ENCODE measurements at places on chromosomes 5 and 9.
A peak's percentile ranks its signal among the peaks of the same experiment; 100 is the strongest.

- peak; percentile 12 for DNase-seq
These were observed 225.1 kb downstream of the ADGRV1 start for GRCh38 chr5:90783460-90784333.

DNA sequence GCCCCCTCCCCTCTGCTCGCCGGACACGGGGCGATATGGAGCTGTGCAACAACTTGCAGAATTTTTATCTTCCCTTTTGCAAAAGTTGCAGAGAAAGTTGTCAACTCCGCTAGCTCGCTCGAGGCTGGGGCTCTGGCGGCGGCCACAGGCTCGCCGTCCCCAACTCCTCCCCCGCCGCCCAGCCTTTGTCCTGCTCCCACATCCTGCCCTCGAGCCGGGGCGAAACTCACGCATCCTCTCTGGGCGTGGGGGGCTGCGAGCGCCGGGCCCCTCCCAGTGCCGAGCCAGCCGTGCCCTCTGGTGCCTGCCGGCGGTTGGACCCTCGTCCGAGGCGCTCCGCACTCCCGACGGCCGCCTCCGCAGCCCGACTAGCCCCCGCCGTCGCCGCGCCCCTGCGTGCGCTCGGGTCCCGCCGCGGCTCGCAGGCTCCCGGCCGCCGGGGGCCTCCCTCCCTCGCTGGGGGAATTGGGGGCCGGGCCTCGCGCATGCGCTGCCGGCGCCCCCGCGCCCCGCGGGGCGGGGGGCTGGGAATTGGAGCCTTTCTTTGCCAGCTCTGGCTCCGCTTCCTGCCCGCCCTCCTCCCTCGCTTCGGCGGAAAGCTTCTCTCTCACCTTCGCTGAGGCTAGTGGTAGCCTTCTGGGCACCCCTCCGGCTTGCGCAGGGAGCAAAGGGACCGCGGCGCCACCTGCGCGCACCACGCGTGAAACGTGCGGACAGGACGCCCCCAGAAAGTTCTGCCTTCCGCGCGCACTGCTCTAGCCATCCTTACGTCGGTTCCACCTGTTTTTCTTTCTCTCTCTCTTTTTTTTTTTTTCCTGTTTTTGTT, at the start of gene CCNJL:
Gene CCNJL, minus strand, starts transcription at position 431 of the 826 bp plus-strand sequence. CDS start 641 bp downstream, outside the sequence.
- DNase-seq = no peak

DNA sequence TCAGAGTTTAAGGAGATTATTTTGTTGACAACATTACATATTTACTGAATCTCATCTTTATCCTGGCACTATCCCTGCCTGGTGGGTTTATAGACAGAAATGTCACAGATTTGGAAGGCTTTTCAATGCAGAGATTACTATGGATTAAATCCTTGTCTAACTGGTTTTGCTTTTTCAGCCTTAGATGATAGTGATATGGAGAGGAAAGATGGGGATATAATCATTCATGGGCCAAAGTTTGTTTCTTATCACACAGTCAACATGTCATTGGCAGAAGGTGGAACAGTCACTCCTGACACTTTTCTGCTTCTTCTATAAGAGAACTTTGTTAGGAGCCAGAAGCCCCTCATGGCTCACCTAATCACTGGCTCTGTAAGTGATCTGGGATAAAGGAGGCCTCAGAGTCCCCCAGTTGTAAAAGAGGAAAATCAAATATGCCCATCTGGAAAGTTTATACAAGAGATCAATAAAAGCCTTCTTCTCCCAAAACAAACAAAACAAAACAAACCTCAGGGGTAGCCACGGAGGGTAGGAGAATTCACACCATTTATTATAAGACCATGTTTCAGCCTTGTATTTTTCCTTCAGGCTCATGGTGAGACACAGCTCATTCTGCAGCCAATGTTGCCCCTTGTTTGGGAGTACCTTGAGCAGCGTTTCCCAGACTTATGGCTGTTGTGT, 101.2 kb downstream of the PCSK1 start:
- DNase-seq = no peak

- DNase-seq = no peak
These were observed 3.6 kb downstream of the FBXO38 start for GRCh38 chr5:148387325-148387724.

- no peak for DNase-seq
These were observed 587.0 kb downstream of the CDH18 start for GRCh38 chr5:19401032-19401431.

DNA sequence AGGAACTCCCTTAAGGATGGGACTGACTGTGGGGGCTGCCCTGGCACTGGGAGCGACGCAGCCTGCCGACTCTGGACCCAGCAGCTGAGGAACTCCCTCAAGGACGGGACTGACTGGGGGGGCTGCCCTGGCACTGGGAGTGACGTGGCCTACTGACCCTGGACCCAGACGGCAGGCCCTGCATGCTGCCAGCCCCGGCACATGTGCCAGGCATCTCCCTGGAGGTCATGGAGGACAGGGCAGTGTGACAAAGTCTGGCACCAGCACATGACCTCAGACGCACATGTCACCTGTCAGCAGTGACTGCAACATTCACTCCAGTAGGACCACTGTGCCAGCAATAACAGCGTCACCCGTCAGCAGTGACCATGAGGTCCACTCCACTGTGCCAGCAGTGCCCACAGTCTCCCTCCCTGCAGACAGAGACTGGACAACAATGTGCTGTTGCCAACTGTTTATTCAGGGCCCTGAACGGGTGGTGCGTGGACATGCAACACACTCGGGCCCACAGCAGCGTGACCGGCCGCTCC, 4.5 kb downstream of the FBXW5 start:
- DNase-seq = no peak

DNA sequence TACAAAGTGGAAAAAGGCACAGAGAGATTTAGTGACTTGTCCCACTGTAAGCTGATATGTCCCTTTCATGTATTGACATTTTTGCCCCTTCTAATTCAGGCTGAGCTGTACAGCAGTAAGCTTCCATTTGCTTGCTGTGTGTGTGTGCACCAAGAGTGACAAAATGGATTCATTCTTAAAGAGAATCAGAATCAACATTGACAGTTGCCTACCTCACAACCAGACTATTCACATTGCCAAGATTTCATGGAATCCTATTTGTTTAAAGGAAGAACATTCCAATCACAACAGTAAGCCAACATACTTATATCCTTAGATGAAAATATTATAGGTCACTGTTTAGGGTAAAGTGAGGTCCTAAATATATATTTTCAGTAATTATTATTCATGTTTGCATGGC, 102.6 kb downstream of the TMEM232 start:
- DNase-seq = no peak

- no peak for DNase-seq
These were observed 4.5 kb upstream of the CNTLN start for GRCh38 chr9:17130291-17130690.

DNA sequence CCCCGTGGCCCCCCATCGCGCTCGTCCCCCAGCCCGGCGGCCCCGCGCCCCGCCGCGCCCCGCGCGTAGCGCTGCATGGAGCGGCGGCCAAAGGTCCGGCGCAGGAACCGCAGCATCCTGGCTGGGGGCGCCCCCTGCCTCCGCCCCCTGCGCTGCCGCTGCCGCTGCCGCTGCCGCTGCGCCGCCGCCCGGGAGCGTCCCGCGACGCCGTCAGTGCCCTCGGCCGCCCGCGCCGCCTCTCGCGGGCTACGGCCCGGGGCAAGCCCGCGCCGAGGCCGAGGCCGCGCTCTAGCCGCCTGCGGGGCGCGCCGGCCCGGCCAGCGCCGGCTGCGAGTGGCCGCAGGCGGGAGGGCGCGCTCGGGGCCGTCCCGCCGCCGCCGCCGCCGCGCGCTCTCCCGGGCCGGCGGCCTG, 523 bp downstream of the EPB41L4B start:
- DNase-seq = no peak

DNA sequence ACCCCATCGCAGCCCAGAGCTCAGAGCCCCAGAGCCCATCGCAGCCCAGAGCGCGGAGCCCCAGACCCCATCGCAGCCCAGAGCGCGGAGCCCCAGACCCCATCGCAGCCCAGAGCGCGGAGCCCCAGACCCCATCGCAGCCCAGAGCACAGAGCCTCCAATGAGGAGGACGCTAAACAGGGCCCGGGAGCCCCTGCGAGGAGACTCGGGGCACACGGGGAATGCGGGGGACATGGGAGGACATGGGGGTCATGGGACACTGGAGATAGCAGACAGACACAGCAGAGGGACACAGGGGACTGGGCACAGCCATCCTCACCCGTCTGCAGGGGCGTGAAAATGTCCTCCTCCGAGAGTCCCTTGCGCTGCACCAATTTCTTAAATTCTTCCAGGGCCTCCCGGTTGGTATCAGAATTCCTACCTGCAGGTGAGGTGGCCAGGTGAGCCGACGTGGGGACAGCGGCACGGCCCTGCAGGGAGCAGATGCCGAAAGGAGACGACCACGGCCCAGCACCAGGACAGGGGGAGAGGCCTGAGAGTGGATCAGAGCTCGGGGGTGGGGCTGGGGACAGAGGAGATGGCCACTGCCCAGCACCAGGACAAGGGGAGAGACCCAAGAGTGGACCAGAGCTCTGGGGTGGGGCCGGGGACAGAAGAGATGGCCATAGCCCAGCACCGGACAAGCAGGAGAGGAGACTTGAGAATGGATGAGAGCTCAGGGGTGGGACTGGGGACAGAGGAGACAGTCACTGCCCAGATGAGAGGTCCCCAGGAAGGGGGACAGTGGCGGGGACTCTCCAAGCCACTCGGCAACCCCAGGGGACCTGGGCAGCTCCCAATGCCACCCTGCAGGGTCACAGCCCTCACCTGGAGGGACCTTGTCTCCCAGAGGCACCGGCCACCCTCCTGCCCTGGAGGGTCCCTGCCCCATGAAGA, 2.8 kb downstream of the OBP2B start:
- DNase-seq = no peak

- DNase-seq = no peak
These were observed 14.2 kb upstream of the SERINC5 start for GRCh38 chr5:80269991-80270438.

DNA sequence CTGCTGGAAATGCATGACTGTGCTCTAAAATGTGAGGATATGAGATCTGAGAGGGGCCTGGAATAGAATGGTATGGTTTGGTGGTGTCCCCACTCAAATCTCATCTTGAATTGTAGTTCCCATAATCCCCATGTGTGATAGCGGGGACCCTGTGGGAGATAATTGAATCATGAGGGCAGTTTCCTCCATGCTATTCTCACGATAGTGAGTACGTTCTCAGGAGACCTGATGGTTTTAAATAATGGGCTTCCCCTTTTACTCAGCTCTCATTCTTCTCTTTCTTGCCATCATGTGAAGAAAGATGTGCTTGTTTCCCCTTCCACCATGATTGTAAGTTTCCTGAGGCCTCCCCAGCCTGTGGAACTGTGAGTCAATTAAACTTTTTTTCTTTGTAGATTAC, 133.6 kb upstream of the ADAMTS16 start:
- no peak for DNase-seq

DNA sequence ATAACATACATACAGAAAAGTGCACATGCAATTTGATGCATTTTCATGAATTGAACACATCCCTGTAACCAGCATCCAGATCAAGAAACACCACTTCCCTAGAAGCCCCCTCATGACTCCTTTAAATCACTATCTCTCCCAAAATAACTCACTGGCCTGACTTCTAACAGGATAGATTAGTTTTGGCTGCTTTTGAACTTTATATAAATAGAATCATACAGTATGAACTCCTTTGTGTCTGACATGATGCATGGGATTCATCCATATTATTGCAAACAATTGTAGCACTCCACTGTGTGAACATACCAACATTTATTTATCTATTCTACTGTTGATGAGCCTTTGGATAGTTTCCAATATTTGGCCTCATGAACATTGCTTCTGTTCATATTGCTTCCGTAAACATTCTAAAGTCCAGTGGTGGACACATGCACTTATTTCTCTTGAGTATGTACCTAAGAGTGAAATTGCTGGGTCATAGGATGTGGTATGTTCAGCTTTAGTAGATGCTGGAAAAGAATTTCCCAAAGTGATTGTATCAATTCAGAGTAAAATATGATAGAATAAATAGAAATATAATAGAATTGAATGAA, 148.7 kb upstream of the GDNF start:
- no peak for DNase-seq

- DNase-seq = no peak
These were observed 18.7 kb upstream of the PIK3R1 start for GRCh38 chr5:68196876-68197275.

DNA sequence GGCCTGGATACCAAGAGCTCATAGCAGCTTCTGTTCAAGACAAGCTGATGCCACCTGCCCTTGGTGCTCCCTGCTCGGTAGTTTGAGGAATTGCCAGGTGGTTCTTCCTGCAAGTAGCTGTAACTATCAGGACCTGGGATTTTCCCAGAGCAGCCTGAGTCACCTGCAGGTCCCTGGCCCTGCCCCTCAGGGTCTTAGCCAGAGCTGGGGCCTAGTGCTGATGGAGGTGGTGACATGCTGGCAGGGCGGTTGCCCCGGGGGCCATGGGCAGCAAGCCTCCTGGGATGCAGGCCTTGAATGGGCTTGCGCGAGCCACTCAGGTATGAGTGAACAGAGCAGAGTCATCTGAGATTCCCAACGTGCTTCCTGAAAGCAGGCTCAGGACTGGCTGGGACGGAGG, 262.3 kb downstream of the HSPA4 start:
- DNase-seq = no peak

GRCh38 chr5:75933489-75933888, 149.7 kb upstream of the SV2C start:
- DNase-seq = no peak

- DNase-seq = no peak
These were observed 1164.3 kb upstream of the DMAC1 start for GRCh38 chr9:8963885-8964284.

GRCh38 chr5:107253246-107253645, 417.5 kb downstream of the EFNA5 start:
- no peak for DNase-seq

GRCh38 chr5:37197340-37198050, 51.7 kb downstream of the CPLANE1 start:
- DNase-seq = no peak

GRCh38 chr5:40984884-40985283, 75.6 kb downstream of the C7 start:
- no peak for DNase-seq

- DNase-seq = no peak
These were observed 383.2 kb upstream of the SGCD start for GRCh38 chr5:155943516-155944407.

GRCh38 chr9:126564128-126564527, 49.6 kb upstream of the LMX1B start:
- no peak for DNase-seq

- no peak for DNase-seq
These were observed 11.4 kb downstream of the CTNND2 start for GRCh38 chr5:11892832-11893231.

DNA sequence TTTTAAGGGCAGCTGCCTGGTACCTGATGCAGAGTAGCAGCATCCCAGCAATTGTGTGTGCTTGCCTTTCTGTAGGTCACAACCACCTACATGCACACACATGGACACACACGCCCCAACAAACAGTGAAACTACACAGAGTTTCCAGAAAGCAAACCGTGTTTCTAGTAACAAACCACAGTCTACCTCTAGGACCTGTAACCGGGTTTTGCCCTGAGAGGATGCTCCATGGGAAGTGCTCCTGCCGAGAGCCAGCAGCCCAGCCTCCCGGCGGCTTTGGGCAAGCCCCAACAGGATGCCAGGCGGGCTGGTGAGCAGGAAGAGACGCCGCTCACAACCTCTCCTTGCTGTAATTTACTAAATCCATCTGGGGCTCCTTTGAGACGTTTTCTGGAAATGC, 4.1 kb upstream of the TCF7 start:
- DNase-seq = no peak

Measured in stimulated activated CD8-positive, alpha-beta memory T cell treated with anti-CD3 and anti-CD28 coated beads, Interleukin-4, amount 100 ng/mL, for 4 hours (primary cell).